A549 treated with AZD2906 at 1 μM for 4 hours (cell line): ENCODE measurements at places on chromosomes 3 and 15. TPM values are rescaled to one million over a fixed set of nuclear protein-coding genes. Genes with fewer than 3 reads are reported as not detected.

The CCRL2 gene
- total RNA-seq, result 0.06 to 0.11 TPM (median 0.07 TPM) in 3 of 5 replicates, not detected in the others

The P2RY12 gene
- not detected in 5 replicates for total RNA-seq

The MESP2 gene
- 0.09 to 0.83 TPM (median 0.40 TPM) in 5 replicates for total RNA-seq

The GP9 gene
- 0.14 TPM in 1 of 5 replicates, not detected in the others for total RNA-seq

The UPK1B gene
- total RNA-seq, result 10.5 to 12.8 TPM (median 12.3 TPM) in 5 replicates

The AHSG gene
- total RNA-seq, result 0.05 to 0.12 TPM (median 0.06 TPM) in 4 of 5 replicates, not detected in the other

The SYNPR gene
- total RNA-seq, result not detected in 5 replicates

The CCR2 gene
- not detected in 5 replicates for total RNA-seq

The MED12L gene
- 0.32 to 0.90 TPM (median 0.42 TPM) in 5 replicates for total RNA-seq

The GABRB3 gene
- total RNA-seq, result 58.2 to 73.8 TPM (median 71.1 TPM) in 5 replicates

The RTP3 gene
- not detected in 5 replicates for total RNA-seq

The SLC12A1 gene
- not detected in 5 replicates for total RNA-seq

The SLC28A2 gene
- 0.03 to 0.05 TPM in 2 of 5 replicates, not detected in the others for total RNA-seq

The GOLGA6L7 gene
- not detected in 5 replicates for total RNA-seq

The ZNF660 gene
- total RNA-seq, result not detected in 5 replicates

The LTK gene
- total RNA-seq, result 0.05 to 0.20 TPM (median 0.05 TPM) in 5 replicates

The TATDN2 gene
- 29.1 to 36.9 TPM (median 31.7 TPM) in 5 replicates for total RNA-seq

The RNF111 gene
- 18.3 to 24.9 TPM (median 22.9 TPM) in 5 replicates for total RNA-seq

The GPR62 gene
- not detected in 5 replicates for total RNA-seq

The GOLGA8G gene
- not detected in 5 replicates for total RNA-seq

The TTBK2 gene
- 1.3 to 2.2 TPM (median 2.1 TPM) in 5 replicates for total RNA-seq

The DUOX2 gene
- 0.03 to 0.05 TPM (median 0.03 TPM) in 5 replicates for total RNA-seq
